Neural crest cell (in vitro differentiated cells): ENCODE measurements at places on chromosomes 7 and 10.

DNA sequence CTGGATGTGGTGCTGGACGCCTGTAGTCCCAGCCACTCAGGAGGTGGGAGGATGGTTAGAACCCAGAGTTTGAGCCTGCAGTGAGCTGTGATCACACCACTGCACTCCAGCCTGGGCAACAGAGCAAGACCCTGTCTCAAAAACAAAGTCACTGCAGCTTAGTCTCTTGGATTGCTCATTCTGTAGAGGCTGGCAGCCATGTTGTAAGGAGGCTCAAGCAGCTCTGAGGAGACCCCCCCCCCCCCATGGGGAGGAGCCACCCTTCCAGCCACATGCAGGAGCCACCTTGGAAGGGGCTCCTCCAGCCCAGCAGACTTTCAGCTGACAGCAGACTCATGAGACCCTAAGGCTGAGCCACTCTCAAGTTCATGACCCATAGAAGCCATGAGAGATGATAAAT, 68.4 kb downstream of the FOXL3 start:
- DNase-seq, result no peak

DNA sequence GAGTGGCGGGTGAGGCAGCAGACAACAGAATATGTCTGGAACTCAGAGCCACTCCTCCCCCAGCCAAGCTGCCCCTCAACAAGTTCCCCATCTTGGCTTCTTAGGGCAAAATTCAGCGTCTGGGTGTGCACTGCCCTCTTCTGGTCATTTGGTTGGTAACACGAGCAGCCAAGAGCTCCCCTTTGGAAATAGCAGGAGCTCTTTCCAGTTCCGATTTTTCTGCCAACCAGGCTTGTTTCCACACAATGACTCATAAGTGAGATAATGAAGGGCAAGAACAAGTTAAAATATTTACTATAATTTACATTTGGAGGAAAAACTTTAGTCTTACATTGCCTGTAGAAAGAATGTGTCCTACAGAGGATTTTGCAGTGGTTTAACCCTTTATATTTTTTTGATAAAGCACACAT, 70.5 kb downstream of the ADCYAP1R1 start:
- DNase-seq, result peak; percentile 61

DNA sequence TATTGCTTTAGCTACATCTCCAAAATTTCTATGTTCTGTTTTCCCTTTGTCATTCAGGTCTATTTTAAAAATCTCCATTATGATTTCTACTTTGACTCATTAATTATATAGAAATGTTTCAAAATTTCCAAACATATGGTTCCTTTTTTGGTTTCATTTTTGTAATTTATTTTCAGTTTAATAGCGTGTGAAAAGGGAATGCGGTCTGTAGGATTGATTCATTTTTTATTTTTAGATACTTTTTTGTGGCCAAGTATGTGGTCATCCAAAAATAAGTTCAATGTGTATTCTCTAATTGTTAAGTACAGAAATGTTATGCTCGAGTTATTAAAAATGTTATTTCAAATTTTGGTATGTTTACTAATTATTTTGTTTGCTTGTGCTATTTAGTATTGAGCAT, 72.5 kb upstream of the ANKRD1 start:
- DNase-seq, result no peak

DNA sequence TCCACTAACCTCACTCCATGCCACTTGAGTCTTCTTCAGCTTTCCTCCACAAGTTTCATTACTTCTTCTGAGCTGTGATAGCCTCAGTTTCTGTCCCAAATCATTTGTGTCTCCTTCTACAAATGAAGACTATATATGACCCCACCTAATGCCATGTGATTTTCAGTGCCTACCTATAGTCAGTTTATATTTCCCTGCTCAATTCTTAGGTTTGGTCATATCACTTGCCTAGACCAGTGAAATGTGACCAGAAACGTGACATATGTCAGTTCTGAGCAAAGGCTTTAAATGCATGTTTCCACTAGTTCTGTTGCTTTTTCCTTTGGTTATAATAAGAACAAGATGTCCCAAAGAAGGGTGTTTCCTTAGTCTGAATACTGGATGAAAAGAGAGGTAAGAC, 24.6 kb upstream of the REEP3 start:
- no peak for DNase-seq

DNA sequence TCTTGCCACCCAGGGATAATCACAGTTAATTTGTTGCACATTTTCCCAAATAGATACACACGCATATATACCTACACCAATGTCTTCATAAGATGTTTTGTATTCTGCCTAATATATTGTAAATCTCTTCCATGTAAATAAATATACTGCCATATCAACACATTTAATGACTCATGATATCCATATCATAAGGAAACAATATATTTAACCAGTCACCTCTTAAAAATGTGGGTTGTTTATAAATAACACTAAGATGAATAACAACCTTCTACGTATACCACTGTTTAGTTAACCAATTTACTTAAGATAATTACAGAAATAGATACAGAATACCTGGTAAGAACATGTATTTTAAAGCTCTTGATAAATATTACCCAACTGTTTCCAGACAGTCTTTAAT, 38.2 kb downstream of the ELAPOR2 start:
- no peak for DNase-seq

DNA sequence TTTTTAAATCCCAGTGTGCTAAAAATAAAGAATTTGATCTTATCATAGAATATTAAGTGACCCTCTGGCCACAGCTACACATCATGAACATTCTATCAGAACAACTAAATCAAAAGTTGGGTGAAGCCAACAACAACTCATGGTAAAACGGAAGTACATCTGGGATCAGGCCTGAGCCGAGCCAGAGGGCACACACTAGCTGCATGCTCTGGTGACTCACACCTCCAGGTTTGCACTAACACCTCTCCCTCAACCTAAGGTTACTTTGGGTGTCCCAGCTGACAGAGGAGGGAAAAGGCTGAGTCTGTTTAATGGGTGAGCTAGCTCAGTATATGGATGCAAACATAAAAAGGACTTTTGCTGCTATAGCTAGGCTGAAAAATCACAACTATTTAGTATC, 281.6 kb downstream of the HGF start:
- DNase-seq, result no peak

GRCh38 chr10:6718550-6718949, 138.5 kb upstream of the PRKCQ start:
- DNase-seq, result no peak

DNA sequence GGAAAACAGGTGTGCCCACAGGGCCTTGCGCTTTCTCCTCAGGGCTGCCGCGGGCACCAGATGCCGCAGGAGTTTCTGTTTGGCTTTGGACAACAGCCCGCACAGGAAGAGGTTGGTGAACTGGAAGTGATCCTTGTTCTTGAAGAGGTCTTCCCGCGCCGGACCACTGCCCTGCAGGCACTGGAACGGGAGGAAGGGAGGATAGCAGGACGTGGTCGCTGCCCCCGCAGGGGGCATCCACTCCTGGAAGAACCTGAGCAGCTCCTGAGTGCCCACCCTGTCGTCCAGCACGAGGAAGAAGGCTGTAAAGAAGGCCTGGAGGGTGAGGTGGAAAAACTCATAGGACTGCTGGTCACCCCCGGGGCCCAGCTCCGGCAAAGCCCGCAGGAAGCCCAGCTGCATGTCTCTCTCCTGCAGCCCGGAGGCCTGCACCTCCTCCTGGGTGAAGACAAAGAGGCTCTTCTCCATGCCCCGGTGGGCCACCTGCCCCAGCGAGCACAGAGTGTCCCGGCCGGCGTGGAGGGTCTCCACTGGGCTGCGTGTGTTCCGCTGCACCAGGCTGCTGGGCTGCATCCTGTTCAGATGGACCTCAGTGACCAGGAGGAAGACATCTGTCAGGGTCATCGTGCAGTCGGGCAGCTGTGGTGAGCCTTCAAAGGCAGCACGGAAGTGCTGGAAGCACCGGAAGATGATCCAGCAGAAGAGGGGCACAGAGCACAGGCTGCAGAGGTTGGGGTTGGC, 26.9 kb downstream of the NOD1 start:
- no peak for DNase-seq

- DNase-seq, result no peak
Measured at GRCh38 chr7:93471456-93471855, 103.1 kb downstream of the CALCR start.
